Suprapubic skin (tissue), 4 donors: ENCODE measurements at places on chromosomes 12 and 14. TPM values are rescaled to one million over a fixed set of nuclear protein-coding genes. Genes with fewer than 3 reads are reported as not detected.

Gene NANOG
- not detected for total RNA-seq

Gene FOXN4
- total RNA-seq = not detected

Gene EXD2
- 26.8 TPM for total RNA-seq

Gene ACOT4
- 2.3 TPM for total RNA-seq

Gene TRMT5
- 17.9 TPM for total RNA-seq

Gene C12orf54
- not detected for total RNA-seq

Gene CTSG
- total RNA-seq = 0.89 TPM

Gene SLCO1B3
- not detected for total RNA-seq

Gene AKAP6
- total RNA-seq = 2.0 TPM

Gene CPNE6
- total RNA-seq = not detected

Gene KLRC2
- total RNA-seq = 0.89 TPM

Gene PTGDR
- total RNA-seq = 0.93 TPM

Gene AQP6
- total RNA-seq = not detected

Gene CATSPERB
- total RNA-seq = 0.23 TPM

Gene OAS1
- 21.1 TPM for total RNA-seq

Gene POTEM
- not detected for total RNA-seq

Gene ADAMTS20
- total RNA-seq = not detected

Gene CLEC1B
- not detected for total RNA-seq

Gene TAMALIN
- 12.2 TPM for total RNA-seq

Gene IL26
- not detected for total RNA-seq

Gene SLC6A12
- total RNA-seq = 3.1 TPM

Gene HRK
- not detected for total RNA-seq

Gene MBIP
- total RNA-seq = 21.7 TPM

Gene TAS2R31
- 3.5 TPM for total RNA-seq

Gene SMIM41
- total RNA-seq = not detected

Gene CD69
- 1.4 TPM for total RNA-seq

Gene PRB2
- not detected for total RNA-seq

Gene SIX1
- 0.64 TPM for total RNA-seq

Gene PTHLH
- 1.1 TPM for total RNA-seq

Gene PAX9
- 1.5 TPM for total RNA-seq

Gene OR11H6
- total RNA-seq = not detected

Gene SMCO2
- 0.94 TPM for total RNA-seq

Gene LAG3
- not detected for total RNA-seq

Gene MGST1
- 87.5 TPM for total RNA-seq

Gene OLR1
- total RNA-seq = not detected

Gene TMEM132C
- total RNA-seq = 1.2 TPM

Gene PLEKHH1
- 30.6 TPM for total RNA-seq

Gene TBC1D30
- total RNA-seq = 0.49 TPM

Gene RNASE3
- total RNA-seq = not detected

Gene GYS2
- total RNA-seq = not detected

Gene PIWIL1
- total RNA-seq = not detected

Gene TCL1B
- not detected for total RNA-seq

Gene TSHR
- not detected for total RNA-seq

Gene CACNA1C
- 1.4 TPM for total RNA-seq

Gene PRORP
- total RNA-seq = 31.6 TPM

Gene TSPAN8
- total RNA-seq = 20.5 TPM
